Daoy (cell line): ENCODE measurements at places on chromosomes 3 and 15.
A peak's percentile ranks its signal among the peaks of the same experiment; 100 is the strongest.

- DNase-seq: no peak
Observed at GRCh38 chr3:61631108-61631769, 69.9 kb downstream of the PTPRG start.

DNA sequence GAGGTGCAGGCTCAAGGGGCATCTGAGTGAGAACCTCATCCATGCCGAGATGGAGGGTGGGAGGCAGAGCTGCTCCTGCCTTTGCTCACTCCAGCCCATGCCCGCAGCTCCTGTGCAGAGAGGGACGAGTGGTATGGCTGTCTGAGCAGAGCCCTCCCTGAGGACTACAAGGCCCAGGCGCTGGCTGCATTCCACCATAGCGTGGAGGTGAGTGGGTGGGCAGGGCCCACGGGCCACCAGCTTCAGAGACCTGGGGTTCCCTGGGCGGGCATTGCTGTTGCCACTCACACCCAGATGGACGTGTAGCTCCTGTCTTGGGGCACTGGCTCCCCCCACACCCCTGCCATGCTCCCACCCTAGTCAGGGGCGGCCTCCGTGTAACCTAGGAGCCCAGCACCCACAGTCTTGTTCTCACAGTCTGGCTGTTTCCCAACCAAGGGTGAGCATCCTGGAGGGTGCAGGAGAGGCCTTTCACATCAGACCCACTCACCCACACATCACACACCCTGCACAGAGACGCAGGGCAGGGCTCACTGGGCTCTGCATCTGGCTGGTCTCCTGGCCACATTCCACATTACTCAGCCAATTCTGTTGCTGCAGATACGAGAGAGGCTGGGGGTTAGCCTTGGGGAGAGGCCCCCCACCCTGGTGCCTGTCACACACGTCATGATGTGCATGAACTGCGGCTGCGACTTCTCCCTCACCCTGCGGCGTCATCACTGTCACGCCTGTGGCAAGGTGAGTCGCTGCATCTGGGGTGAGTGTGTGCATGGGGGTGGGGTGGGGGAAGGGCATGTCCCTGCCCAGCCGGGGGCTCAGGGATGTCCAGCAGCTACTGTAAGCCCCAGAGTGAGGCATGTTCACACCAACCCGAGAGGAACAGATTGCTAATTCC, 25.3 kb upstream of the NR2C2 start:
- peak; percentile 30 for DNase-seq

- DNase-seq: no peak
Observed at GRCh38 chr3:119301662-119302061, 7.5 kb downstream of the ARHGAP31 start.

DNA sequence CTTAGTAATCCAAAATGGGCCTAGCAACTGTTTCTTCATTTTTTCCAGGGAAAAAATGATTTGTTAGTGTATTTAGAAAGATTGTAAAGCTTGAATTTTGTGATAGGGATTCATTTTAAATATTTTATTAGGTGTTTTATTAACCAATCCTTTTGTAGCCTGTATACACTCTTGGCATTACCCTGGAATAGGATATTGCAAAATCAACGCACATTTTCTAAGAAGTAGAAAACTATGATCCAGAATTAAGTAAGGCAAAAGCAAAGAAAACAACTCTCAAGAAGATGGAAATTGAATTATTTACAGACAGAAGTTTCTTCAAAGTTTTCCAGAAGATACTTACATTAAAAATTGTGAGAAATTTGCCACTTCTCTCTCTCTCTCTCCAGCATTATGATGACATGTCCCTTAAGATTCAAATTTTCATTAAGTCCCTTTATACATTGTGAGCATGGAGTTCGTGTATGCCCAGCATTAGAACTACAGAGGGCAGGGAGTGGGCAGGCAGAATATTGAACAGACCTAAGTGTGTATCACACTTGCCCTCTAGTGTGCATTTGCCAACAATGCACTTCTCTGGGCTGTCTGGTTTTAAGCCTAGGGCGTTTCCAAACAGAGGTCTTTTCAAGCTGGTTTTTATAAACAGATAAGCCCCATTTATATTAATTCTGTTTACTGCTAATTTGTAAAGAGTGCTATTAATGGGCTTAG, 28.5 kb upstream of the CMSS1 start:
- DNase-seq: peak; percentile 66

- DNase-seq: peak; percentile 82
Observed at GRCh38 chr3:23567917-23568316, 237.8 kb upstream of the UBE2E1 start.

GRCh38 chr15:79967298-79968182, 3.5 kb downstream of the BCL2A1 start:
- peak; percentile 20 for DNase-seq
